ENCODE measurements at places on chromosomes 7 and 10.
A peak's percentile ranks its signal among the peaks of the same experiment; 100 is the strongest.

- peak; percentile 57 for DNase-seq
These were observed 54.7 kb upstream of the AFAP1L2 start for GRCh38 chr10:114458955-114459354.

- DNase-seq: no peak
These were observed 81.4 kb downstream of the NRBF2 start for GRCh38 chr10:63214571-63214970.

DNA sequence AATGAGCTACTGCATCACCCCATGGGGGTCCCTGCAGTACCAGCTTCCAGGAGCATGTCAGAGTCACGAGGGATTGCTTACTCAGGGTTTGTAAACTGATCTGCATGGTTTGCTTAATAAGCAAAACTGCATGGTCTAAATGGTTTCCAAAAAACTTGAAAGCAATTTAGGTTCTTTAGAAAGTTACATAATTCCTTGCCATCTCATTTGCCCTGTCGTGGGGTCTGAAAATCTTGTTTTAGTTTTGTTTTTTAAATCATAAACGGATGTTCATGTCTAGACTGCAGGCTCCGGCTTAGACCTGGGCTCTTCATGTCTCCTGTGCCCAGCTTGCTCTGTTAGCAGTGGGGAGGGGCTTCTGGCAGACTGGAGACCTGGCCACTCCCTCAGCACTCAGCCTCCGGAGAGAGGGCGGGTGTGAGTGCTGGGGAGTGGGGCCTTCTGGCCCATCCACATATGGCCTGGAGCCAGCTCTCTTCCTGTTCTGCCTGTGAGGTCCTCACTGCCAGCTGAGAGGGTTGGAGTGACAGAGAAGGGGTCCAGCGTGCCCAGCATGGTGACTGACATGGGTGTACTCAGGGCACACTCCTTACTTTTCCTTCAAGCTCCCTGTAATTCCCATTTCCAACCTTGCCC, 17.5 kb downstream of the PRF1 start:
- DNase-seq: peak; percentile 70

DNA sequence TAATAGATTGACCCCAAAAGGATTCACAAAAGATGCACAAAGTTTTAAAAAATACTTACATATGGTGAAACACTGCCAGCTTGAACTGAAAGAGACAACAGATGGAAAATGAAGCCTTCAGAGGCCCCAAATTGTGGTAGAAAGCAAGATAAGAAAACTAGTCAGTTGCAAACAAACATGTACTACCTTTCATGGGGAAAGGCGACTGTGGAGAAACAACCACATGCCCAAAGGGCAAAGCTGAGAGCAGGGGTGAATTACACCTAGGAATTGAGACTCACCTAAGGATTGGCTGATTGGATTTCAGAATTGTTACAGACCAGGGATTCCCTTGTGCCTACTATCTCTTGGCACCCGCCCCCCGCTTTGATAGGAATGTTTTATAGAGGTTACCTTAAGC, 13.1 kb downstream of the EPC1 start:
- no peak for DNase-seq
